NCI-H774 (cell line): ENCODE measurements at places on chromosomes 1 and 21.
A peak's percentile ranks its signal among the peaks of the same experiment; 100 is the strongest.

GRCh38 chr1:81008293-81008692 is 792.4 kb upstream of the ADGRL2 start:
- DNase-seq = no peak

DNA sequence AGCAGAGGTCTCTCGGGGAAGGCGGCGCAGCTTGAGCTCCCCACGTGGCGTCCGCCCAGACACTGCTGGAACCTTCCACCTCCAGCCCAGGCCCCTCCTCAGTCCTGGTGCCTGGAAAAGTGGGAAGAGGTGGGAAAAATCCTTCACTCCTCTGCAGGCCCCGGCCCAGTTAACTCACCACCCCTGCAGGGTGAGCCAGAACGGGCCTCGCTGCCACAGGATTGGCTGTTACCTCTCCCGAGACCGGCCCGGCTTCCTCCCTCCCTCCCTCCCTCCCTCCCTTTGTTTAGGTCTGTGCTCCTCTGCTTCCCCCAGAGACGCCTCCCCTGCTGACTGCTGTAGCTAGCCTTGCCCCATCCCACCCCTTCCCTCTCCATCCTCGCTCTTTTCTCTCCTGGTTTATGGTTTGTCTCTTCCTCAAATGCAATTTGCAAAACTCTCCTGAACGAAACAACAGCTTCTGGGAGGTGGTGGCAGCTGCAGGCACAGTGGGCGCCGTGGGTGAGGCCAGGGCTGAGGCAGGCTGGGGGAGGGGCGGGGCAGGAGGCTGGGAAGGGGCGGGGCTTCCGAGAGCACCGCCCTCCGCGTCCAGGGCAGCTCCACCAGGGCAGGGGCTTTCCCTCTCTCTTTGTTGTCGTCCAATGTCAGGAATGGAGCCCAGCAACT is 6.5 kb downstream of the CAPN9 start:
- peak; percentile 81 for DNase-seq

GRCh38 chr1:70504821-70505193 is 93.7 kb downstream of the CTH start:
- no peak for DNase-seq

- no peak for DNase-seq
Measured at GRCh38 chr1:197321811-197322210, 53.8 kb downstream of the CRB1 start.

DNA sequence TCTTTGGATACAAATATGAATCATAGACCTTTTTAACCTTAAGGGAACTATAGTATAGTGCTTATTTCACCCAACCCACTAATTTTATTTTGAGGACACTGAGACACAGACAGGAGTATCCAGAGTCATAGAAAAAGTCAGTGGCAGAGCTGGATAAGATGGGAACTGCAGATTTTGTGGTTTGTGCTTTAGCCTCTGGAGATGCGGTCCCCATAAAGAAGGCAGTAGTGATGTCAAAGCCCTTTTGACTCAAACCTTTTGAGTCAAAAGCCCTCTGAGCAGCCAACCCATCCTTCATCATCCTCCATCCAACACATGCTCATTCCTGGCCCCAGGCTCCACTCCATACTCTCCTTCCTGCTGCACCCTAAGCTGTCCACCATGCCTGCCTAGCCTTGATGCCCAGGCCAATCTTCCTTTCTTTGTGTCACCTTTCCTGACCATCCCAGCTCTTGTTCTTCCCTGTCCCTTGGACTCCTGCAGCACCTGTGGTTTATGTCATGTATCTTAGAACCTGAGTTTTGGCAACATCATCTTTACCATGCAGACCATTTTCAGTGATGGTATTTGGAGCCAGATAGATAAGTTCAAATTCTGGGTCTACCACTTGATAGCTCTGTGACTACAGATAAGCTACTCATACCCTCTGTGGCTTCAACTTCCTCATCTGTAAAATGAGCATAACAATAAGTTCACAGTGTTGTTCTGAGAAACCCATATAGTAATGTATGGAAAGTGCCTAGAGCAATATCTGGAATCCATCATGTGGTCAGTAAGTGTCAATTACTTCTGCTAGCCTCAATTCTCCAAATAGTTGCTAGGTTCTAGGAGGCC is 20.1 kb downstream of the SLAMF1 start:
- no peak for DNase-seq

GRCh38 chr1:157154940-157155514 is 16.8 kb upstream of the ETV3 start:
- DNase-seq = no peak

DNA sequence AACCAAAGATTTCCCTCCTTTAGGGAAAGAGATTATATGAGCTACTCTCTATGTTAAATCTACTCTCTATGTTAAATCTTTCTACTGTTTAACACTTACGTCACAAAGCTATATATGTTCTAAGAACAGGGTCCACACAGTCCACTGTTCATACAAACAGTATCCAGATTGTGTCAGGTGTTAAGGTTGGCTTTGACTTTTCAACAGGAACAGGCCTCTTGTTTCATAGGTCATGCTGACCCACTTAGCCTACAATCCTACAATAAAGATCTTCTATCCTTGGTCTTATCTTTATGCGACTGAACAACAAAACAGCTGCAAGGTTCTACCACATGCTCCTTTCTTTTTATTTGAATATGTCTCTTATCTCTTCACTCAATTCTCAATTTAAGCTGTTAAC is 134.9 kb downstream of the LTN1 start:
- no peak for DNase-seq

DNA sequence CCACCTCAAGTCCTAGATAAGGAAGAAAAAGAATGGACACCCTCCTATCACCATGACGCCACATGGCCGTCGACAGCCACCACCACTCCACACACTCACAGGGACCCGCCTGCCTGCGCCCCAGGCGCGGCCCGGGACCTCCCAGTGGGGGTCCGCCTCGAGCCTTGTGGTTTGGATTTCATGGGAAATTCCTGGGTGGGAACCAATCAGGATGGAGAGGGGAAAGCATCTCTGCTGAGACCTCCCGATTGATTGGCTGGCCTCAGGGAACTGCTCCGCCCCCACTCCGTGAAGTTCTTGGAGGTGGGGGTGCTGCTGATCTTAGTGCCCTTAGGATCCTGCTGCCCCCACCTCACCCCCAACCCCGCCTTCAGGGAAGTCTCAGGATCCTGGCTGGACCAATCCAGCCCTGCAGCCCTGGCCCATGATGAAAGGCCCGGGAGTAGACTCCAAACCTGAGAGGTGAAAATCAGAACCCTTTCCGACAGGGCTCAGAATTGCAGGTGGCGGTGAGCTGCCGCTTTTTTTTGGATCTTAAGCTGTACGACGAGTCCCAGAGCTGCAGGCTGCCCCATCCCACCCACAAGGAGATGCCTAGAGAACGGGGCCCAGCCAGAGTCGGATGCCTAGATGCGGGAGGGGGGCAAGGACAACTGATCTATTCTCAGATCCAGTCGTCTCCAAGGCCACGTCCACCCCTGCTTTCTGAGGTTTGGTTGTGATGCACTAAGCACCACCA is 29.0 kb upstream of the TMEM51 start:
- no peak for DNase-seq

GRCh38 chr1:165420655-165421054 is 24.3 kb downstream of the RXRG start:
- no peak for DNase-seq

- no peak for DNase-seq
Measured at GRCh38 chr1:175449306-175449705, 256.7 kb upstream of the KIAA0040 start.

DNA sequence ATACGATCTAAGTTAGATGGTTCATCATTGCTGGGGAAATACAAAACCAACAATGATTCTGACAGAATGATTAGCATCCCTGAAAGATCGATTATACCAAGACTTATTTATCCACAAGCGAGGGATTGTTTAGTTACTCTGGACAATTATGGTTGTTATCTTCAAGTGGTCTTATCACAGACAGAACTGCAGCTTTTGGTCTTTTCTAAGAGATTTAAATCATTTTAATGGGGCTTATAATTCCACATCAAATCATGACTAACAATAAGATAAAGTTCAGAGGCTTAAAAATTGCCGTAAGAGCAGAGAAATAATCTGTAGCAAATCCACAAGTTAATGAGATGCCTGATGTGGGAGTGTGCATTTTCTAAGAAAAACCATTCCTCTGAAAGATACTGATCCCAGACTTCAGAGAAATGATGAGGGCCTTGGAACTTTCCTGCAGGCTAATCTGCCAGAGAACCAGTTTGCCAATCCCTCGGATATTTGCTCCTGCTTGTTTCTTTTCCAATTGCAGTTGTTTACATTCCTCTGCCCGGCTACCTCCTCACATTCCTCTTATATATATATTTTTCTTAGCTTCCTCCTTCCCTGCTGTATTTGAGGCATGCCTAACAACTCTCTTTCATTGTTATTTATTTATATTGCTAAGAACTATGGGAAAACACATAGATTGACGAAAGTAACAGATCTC is 134.8 kb downstream of the BACH1 start:
- DNase-seq = no peak

GRCh38 chr1:227131193-227131592 is 187.1 kb downstream of the CDC42BPA start:
- no peak for DNase-seq

DNA sequence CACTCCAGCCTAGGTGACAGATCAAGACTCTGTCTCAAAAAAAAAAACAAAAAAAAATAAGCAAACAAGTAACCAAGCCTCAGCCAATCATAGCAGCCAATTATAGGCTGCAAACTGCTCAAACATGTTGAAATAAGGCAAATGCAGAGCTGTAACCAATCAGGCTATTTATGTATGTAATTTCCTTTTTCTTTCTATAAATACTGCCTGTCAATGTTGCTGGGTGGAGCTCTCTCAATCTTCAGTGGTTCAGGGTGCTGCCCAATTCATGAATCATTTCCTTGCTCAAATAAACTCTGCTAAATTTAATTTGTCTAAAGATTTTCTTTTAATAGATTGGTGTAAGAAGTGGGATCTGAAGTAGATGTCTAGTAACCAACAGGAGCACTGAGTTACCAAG is 11.6 kb upstream of the CD1D start:
- no peak for DNase-seq

DNA sequence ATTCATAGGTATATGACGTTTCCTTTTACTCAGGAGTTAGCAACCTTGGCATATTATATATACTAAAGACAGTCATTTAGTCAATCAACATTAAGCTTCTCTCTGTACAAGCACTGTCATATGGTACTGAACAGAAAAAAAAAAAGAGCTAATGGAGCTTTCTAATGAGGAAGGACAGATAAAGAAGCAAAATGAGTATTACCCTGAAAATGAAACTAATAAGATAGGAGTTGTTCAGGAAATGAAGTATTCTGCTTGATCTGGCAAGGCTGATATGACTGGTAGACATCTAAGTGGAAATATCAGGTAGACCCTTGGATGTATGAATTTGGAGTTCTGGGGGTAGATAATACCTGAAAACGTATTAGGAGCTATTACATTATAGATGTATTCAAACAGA is 4.3 kb upstream of the IKBKE start:
- no peak for DNase-seq

DNA sequence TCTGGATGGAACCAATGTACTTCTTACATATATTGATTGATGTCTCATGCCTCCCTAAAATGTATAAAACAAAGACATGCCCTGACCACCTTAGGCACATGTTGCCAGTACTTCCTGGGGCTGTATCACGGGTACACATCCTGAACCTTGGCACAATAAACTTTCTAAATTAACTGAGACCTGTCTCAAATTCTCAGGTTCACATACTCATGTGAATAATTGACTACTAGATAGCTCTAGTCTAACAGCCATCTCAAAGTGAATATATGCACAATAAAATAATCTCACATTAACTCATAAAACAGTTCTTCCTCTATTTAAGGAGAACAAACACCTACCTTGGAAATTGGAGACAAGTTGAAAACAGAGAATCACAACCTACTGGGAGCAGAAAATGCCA is 5.6 kb downstream of the DNAI4 start:
- no peak for DNase-seq

DNA sequence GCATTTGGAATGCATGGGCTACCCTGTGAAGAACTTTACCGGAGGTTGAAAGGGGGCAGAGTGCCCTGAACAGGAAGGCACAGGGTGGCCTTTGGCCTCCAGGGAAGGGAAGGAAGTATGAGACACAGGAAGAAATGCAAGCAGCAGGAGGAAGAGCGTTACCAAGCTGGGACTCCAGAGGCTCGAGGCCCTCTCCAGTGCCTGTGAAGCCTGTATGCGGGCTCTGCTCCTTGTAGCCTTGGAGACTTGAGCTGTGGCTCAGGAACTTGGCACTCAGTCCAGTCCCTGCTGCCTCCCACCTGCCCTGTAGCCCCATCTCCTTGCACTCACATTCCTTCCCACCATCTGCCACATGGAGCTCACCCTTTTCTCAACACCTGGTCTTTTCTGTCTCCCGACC is 33.5 kb upstream of the RNF19B start:
- DNase-seq = no peak
